NCI-H748 treated with DMSO at 0.1 percent for 48 hours (cell line): ENCODE measurements at places on chromosomes 5 and 9.

DNA sequence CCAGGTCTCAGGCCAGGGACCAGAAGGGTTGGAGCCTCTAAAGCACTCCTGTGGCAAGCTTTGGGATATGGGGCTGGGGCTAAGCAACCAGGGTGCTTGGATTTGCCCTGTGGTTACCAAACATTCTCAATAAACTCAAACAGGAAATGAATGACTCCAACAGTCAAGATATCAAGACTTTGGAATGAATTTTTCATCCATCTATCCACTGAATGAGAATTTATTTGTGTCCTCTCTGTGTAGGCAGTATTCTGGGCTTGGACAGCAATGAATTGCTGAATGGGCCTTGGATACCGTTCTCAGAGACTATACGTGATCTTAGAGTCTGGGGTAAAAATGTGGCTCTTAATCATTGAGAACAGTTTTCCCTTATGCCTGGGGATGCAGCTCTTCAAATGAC is 212.5 kb downstream of the DAB2IP start:
- no peak for DNase-seq

DNA sequence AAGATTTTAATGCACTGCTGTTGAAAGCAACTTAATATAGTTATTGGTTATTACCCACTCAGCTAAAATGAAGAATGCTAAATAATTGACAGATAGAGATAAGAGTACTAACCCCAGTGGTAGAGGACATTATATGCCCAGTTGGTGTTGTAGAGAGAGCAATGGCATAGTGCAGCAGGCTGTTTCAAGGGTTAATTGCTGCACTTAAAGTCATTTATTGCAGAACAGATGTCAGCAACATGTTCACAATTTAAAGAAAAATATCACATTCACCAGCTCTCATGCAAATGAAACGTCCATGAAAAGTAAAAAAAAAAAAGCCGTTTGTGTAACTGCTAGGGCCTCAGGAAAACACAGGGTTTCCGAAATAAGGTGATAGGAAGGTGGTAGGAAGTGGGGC is 254.6 kb downstream of the MTRR start:
- no peak for DNase-seq

DNA sequence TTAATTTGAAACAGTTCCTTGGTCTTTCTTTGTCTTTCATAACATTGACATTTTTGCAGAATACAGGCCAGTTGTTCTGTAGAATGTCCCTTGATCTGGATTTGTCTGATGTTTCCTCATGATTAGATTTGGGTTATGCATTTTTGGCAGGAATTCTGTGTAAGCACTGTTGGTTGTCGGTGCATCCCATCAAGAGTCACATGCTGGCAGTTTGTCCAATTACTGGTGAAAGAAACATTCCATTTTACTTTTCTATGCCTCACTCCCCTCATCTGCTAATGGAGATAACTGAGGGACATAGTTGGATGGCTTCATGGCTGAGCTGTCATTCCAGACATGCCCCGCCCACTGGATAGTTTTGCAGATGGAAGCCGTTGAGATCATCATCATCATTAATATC is 7.6 kb upstream of the ZNF618 start:
- DNase-seq = no peak

DNA sequence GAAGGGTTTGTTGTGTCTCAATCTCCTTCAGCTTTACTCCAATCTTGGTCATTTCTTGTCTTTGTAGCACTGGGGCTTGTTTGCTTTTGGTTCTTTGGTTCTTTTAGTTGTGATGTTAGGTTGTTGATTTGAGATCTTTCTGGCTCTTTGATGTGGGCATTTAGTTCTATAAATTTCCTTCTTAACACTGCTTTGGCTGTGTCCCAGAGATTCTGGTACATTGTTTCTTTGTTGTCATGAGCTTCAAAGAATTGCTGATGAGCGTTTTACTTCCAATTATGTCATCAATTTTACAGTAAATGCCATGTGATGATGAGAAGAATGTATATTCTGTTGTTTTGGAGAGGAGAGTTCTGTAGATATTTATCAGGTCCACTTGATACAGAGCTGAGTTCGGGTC is 353.3 kb downstream of the MAN2A1 start:
- DNase-seq = no peak

- no peak for DNase-seq
These were observed 1.6 kb downstream of the C5orf52 start for GRCh38 chr5:157672976-157673375.

DNA sequence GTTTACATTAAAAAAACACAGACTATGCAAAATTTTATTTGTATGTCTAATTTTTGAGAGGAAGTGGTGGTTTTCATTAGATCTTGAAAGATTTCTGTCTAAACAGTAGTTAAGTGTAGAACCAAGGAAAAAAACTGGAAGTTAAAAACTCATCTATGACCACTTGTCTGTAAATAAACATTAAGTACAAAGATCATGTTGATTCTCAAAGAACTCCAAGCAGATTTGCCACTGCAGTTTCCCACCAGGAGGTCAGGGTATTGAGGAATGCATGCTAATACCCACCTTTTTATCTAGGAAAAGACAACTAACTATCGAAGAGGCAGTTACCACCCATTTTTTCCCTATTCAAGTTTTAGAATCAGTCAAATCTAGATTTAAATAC is 1.9 kb downstream of the STOM start:
- DNase-seq = no peak

- DNase-seq = no peak
These were observed 4.7 kb downstream of the QRFP start for GRCh38 chr9:130891688-130892476.

GRCh38 chr5:34721327-34721726 is 65.2 kb downstream of the RAI14 start:
- DNase-seq = no peak

DNA sequence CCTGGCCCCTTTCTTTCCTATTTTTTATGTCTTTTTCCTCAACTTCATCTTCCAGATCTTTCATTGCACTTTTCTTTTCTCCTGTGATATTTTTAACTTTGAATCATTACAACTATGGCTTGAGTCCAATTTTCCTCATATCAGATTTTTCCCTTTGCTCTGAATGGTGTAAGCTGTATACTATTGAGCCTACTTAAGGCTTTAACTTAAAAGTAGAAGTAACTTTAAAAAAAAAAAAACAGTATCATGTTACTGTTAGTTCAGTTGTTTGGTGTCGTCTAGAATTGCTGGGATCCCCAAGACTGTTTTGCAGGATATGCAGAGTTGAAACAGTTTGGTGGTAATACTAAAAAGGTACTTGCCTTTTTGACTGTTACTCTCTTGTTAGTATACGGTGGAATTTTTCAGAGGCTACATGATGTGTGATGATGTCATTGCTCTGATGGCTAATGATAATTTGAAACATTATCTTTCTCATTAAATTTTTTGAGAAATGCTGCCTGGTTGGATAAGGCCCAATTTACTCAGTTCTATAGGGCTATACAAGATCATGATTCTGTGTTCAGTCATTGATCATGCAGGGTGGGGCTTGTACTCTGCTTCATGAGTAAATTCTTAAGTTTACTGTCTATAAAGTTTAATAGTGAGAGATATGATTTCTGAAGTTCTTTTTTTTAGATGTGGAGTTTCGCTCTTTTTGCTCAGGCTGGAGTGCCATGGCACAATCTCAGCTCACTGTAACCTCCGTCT is 8.8 kb downstream of the NAA35 start:
- no peak for DNase-seq

DNA sequence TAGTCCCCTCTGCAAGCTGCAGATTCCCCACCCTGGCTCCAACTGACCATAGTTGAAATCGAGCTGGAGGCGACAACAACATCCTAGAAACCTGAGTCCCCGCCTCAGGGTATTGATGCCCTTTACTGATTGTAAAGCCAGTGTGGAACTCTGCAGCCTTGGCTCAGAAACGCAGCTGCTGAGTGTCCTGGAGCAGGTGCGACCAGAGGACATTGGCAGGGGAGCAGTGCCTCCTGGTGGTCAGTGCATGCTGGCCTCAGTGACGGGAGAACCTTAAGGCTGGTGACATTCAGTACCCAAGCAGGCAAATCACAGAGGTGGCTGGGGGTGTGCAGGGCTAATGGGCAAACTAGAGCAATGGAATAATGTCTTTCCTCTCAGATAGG is 20.4 kb upstream of the ZNF354B start:
- DNase-seq = no peak

- DNase-seq = no peak
These were observed 4.4 kb upstream of the DIAPH1 start for GRCh38 chr5:141623186-141623585.

GRCh38 chr5:118597543-118597942 is 390.8 kb downstream of the DTWD2 start:
- no peak for DNase-seq

DNA sequence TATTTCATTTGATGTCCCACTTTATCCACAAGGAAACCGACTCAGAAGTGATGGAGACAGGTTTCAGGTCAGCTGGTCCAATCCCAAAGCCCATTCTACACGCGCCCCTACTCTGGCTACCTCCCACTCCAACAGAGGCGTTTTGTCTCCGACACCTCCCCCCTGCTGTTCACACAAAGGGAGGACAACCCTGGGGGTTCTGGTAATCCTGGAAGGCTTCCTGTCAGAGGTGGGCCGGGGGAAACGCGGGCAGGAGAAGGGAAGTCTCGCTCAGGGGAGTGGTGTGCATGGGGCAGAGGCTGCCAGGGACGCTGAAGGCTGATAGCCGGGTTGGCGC is 39.7 kb upstream of the GABRP start:
- no peak for DNase-seq

- DNase-seq = no peak
These were observed 61.2 kb upstream of the JAK2 start for GRCh38 chr9:4923580-4924544.

DNA sequence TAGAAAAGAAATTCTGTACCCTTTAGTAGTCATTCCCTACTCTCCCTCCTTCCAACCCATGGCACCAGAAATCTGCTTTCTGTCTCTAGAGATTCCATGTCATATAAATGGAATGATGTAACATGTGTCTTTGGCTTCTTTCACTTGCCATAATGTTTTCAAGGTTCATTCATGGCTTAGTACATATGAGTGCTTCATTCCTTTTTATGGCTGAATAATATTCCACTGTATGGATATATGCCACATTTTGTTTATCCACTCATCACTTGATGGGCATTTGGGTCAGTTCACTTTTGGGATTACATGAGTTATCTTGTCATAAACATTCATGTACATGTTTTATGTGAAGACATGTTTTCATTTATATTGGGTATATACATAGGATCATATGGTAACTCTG is 19.4 kb downstream of the POLR3G start:
- DNase-seq = no peak

- no peak for DNase-seq
These were observed 138.3 kb downstream of the ZDHHC21 start for GRCh38 chr9:14554886-14555285.

- DNase-seq = peak; percentile 43
These were observed 39.2 kb upstream of the PDE8B start for GRCh38 chr5:77171141-77171910.

DNA sequence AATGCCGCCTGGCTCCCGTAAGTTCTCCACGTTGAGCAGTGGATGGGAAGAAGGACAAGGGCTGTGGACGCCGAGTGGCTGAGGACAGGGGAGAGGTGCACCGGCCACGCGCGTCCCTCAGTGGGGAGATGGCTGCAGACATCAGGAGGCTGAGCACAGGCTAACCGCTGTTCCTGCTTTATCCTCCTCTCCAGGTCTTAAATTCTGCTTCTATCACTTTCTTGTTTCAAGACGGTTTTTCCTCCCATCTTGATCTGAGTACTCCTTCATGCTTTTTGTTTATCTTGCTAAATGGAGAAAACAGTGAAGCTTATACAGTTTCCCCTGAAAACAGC is 42.1 kb upstream of the SLC6A19 start:
- DNase-seq = no peak

DNA sequence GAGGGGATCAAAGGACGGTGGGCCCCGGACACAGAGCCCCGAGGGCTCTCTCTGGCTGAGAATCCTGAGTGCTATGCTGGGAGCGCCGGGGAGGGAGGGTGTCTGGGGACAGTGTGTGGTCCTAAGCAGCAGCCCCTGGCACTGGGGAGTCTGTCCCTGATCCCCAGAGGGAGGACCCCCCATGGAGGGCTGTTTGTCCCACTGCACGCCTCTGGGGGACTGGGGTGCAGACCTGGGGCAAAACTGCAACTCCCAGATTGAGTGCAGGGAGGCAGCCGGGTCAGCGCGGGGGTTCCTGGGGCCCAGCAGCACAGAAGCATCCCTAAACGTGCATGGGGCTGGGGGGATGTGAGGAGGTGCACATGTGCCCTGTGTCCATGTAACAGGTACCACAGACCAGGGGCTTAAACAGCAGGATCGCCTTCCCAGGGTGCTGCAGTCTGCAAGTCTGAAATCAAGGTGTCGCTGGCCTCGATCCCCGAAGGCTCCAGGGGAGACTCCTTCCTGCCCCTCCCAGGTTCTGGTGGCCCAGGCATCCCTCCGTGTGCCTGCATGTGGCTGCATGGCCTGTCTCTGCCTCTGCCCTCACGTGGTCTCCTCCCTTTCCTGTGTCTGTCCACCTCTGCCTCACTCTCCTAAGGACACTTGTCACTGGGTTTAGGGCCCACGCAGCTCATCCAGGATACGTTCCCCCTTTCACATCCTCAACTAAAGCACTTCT is 35.9 kb upstream of the IRX4 start:
- no peak for DNase-seq

- no peak for DNase-seq
These were observed 16.7 kb downstream of the PRLR start for GRCh38 chr5:35213608-35214007.

GRCh38 chr5:180718810-180719453 is 20.9 kb downstream of the OR2Y1 start:
- peak; percentile 23 for DNase-seq

DNA sequence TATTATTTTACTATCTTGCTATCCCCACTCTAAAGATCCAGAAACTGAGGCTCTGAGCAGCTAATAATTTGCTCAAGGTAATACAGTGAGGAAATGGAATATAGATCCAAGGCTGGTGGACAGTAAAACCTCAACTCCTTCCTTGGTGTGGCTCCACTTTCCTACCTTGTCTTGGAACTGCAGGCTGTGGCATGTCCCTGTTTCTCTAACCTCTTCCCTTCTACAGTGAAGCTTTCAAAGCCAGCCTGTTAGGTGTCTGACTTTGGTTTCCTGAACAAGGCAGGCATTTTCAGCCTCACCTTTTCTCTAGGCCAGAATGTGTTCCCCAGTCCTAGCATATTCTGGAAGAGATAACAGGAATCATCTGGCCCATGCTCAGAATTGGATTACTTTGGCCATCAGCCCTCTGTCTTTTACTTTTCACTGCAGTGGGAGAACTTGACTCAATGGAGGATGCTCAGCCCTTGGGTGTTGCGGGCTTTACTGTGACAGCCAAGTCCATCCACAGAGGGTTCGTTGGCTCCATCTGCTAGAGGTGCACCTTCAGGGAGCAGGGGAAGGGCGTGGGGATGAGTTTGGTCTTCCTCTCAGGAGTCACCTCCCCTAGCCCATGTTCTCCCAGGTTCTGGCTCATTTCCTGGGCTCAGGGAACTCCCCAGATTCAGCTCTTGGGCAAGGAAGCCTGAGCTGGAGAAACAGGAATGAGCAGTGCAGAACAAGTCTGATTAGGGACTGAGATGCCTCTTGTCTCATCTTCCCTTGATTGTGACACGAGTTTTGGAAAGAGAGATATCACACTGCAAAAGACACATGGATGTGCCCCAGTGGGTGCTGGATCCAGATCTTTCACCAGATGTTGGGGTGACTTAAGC is 1.1 kb downstream of the NIPAL4 start:
- no peak for DNase-seq
